ENCODE measurements at places on chromosomes 6 and 20.

DNA sequence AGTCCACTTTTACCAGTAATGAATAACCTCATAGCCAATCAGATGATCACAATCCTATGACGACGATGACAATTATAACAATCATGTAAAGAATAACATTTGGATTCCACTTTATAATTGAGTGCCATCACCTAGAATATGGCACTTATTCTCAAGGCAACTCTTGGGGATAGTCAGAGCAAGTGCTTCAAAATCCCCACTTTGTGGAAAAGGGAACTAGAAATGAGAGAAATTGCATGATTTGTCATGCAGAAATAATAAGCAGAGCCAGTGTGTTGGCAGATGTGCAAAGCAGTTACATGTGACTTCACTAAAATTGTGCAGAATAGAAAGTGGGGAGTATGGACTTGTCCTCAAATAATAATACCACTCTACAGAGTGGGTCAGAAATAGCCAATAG lies 41.3 kb downstream of the FRK start:
- no peak for DNase-seq

GRCh38 chr20:15220009-15220656 lies 882.7 kb upstream of the FLRT3 start:
- no peak for DNase-seq

- DNase-seq = no peak
Observed at GRCh38 chr6:92767101-92767500, 652.3 kb downstream of the EPHA7 start.

DNA sequence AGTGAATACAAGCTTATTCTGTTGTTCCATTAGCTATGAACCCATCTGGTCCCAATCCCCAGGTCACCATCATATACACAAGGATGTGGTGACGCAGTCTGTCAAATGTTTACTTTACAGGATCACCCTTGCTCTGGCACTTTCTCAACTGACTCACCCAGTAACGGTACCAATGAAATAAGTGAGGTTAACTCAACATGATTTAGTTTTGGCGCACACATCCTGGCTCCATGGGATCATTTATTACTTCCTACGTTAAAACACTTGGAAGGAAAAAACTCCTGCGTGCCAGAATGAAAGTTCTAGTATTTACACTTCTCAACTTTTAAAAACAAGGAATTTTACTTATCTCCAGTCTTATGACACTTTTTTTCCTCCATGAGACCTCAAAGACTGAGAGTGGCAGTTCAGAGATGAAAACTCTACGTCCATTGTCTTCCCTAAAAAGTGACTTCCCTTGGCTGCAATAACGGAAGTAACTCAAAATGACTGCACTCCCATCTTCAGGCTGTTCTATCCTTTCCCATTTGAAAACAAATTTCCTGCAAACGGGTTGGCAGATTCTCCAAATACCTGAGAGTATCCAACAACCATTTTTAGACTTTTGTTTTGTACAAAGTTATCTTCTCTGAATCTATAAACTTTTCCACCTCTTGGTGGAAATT lies 15.9 kb downstream of the AGPAT4 start:
- DNase-seq = no peak

- no peak for DNase-seq
Observed at GRCh38 chr20:63305393-63305792, 12.4 kb downstream of the COL20A1 start.

DNA sequence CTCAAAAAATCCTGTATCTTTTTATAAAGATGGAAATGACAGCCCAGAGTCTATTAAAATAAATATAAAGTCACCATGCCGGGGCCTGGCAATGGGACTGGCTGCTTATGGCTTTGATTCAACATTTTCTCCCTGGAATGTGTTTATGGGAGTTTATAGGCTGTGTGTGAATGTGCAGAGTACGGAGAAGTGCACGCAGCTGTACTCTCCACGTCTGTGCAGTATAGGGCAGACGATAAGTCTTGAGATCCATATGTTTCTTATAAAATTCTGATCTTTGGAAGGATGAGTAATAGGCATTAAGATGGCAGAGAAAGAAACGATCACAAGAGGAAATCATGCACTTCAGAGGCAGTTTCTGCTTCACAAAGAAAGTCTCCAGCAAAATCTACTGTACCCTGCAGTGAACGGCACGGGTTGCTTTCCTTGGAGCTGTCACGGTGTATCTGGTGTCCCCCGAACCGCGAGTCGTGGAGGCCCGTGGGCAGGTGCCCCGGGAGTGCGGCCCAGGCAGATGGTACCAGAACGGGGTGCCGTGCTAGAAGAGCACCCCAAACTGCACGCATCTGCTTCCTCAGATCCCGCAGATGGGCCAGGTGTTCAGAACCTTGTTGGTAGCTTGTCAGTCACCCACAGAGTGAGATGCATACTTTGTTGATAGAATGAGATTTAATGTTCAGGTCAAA lies 382.5 kb downstream of the TAF4 start:
- DNase-seq = no peak

DNA sequence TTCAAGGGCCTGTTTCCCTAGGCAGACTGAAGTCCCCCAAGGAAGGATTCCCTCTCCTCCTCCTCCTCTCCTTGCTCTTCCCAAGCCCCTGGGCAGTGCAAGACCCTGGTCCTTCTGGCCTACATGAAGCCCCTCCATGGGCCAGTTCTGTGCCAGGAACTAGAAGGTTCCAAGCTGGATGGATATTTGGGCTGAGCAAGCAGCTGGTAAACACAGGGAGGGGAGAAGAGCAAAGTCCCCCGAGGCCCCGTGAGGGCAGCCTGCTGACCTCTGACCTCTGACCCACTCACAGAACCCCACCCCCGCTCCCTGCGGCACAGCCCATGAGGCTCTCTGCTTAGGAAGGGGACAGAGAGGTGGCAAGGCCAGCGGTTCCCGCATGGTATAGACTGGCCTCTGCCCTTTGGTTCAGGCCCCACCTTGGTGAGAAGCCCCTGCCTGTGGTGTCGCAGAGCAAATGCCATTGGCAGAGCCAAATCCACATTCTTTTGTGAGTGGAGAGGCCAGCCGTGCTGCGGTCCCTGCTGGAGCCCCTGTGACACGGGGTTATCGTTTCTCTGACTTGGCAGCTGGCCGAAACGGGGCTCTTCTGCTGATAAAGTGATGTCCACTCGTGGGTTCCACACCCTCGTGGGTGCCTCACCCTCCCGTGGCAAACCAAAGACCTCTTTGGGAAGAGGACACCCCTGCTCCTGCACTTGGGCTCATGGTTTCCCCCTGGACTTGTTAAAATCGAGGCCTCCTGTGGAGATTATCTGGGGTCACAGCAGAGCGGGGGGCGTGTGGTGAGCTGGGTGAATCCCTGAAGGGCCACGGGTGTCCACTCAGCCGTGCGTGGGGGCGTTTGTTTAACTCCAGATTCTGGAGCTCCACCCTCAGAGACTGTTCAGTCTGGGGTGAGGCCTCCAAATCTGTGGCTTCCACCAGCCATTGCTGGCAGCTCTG lies 2.1 kb upstream of the CHRNA4 start:
- no peak for DNase-seq

DNA sequence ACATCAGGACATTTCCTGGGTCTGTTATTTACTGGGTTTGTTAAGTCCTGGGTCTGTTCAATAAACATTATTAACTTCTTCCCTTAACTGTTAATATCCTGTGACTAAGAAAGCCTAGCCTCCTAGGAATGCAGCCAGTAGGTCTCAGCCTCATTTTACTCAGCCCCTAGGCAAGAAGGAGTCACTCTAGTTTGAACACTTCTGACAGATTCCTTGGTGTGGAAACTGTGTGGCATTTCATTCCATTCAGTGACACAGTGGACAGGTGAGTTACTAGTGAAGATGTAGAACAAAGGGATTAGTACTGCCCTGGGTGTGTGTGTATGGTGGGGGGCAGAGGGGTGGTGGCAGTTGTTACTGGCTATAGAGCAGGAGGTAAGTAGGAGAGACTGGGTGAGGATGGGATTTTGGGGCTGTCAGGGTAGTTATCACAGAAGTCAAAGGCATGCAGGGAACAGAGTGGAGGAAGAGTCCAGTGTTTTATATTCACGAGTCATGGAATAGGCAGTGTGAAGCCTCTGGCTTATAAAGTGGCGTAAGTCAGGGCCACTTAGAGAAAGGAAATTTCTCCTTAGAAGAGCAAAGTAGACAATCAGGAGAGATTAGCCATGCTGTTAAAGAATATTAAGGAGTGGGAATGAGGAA lies 28.4 kb downstream of the RNF182 start:
- DNase-seq = no peak

GRCh38 chr6:81376745-81377144 lies 375.7 kb downstream of the TENT5A start:
- no peak for DNase-seq

DNA sequence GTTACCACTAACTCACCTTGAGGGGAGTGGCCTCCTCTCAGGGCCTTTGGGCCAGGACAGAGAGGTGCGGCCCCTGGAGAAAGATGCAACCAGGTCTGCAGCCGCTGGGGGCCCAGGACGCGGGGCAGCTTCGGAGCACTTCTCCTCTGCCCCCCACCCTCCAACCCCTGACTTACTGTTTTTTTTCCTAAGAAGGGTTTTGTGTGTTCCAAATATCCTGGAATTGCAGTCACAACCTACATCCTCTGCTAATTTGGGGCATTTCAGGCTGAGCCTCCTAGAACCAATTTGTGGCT lies 1.7 kb downstream of the LINC00237 start:
- DNase-seq = no peak
